H7 (cell line): ENCODE measurements at places on chromosomes 6 and 20.

DNA sequence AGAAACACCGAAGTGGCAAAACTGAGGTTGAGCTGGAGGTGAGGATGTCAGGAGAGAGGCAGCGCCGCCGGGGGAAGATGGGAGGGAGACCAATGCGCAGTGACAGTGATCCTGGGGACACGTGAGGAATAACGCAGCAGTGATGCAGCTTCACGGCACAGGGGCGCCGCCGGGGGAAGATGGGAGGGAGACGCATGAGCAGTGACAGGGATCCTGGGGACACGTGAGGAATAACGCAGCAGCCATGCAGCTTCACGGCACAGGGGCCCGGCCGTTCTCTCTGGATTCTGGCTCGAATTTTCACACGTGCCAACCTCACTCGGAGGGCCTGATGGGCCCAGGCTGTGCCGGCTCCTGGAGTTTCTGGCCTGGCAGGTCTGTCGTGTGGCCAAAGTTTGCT is 94.7 kb downstream of the SMOC2 start:
- peak; percentile 28 for DNase-seq

- DNase-seq, result peak; percentile 91
Measured at GRCh38 chr20:46128310-46129151, 10.4 kb downstream of the CD40 start.

DNA sequence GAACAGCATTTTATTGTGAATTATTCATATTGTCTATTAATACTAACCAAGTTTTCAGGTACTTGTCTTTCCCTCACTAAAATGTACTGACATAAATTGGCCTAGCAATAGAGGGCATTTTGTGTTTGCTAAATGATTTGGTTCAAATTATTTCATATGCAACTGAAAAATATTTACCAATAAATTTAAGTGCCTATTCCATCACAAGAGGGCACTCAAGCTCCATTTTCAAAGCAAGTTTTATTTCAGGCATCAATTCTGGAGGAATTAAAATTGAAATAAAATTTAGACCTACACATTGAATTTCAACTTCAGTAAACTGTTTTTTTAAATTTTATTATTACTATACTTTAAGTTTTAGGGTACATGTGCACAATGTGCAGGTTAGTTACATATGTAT is 114.3 kb upstream of the SYNCRIP start:
- DNase-seq, result no peak

- no peak for DNase-seq
Measured at GRCh38 chr6:68211242-68211795, 423.8 kb upstream of the ADGRB3 start.

- DNase-seq, result no peak
Measured at GRCh38 chr6:89954721-89955148, 60.5 kb downstream of the GJA10 start.

DNA sequence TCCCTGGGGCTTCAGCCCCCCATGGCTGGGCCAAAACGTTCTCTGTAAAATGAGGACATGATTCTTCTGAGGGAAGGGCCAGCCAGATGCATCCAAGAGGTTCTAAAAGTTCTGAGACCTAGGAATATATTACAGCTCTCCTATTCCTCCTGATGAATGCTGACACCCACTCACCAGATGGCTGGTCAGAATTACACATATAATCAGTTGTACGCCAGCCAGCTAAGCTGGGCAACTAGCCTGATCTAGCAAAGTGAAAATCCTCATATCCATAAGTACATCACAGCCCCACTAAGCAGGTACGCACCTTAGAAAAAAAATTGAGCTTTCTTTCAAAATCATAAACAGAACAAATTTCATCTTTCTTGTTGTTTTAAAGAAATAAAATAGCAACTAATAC is 34.8 kb downstream of the C6orf118 start:
- no peak for DNase-seq

- no peak for DNase-seq
Measured at GRCh38 chr6:51282026-51282425, 463.4 kb downstream of the TFAP2B start.

GRCh38 chr6:56430629-56431600 is 183.5 kb upstream of the COL21A1 start:
- no peak for DNase-seq
